ENCODE measurements at places on chromosomes 7 and 10. TPM values are rescaled to one million over a fixed set of nuclear protein-coding genes. Genes with fewer than 3 reads are reported as not detected.

DNA sequence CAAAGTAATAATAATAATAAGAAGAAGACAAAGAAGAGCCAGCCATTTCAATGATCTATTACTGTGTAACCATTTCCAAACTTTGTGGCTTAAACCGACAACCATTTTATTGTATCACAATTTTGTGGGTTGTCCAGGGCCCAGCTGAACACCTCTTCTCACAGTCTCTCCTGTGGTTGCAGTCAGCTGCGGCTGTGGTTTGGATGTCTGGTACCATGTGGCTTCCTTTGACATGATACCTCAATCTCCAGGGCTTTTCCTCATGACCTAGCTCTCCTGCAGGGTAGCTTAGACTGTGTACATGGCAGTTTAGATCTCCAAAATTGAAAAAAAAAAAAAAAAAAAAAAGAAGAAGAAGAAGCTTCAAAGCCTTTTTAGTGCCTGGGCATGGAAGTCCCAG, 72.6 kb upstream of the NFKB2 start:
- DNase-seq, result no peak

DNA sequence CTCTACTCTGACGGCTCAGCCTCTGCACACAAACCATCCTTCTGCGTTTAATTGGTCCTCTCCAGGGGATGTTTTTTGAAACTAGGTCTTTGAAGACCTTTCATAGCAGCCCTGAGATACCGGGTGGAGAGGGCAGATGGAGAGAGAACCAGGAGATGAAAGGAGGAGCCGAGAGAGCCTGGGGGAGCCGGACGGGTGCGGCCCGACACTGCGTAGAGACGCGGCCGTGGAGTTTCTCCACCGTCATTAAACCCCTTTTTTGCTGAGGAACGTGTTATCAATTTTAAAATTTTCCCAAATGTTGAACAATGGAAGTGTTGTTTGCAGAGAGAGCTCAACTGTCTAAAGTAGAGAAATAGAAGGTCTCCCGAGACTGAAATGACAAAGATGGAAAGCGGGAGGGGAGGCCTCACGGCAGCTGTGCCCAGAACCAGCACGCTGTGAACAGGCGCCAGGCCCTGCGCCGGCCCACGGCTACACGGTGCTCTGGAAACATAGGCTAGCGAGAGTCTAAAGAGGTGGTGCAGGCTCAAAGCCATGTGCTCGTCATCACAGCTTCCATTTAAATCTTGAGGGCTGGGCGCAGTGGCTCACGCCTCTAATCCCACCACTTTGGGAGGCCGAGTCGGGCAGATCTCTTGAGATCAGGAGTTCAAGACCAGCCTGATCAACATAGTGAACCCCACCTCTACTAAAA, 307.0 kb downstream of the PTPRN2 start:
- DNase-seq, result no peak

DNA sequence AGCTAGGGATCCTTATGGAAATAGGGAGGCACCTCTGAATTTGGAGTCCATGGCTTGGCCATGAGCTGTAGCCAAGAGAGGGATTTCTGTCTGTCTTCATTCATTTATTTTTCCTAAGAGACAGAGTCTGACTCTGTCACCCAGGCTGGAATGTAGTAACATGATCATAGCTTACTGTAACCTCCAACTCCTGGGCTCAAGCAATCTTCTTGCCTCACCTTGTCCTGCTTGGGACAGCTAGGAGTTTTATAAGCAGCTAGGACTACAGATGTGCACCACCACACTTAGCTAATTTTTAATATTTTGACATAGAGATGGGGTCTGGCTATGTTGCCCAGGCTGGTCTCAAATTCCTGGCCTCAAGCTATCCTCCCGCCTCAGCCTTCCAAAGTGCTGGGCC, 8.5 kb upstream of the HABP2 start:
- DNase-seq, result no peak

DNA sequence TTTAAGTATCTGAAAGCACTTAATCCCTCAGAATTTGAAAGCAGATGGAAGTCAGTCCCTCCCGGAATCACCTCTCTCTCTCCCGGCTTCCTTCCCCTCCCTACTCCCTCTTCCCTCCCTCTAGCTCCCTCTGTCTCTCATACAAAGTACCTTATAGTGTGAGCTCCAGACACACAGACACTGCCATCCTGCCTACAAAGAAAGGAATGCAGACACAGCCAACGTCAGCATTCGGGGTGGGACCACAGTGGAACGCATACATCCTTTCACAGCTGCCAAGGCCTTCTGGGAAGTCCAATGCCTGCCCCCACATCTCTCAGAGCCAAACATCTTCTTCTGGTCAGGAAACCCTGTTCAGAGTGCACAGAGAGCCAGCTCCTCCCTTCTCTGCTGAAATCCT, 9.3 kb downstream of the NOD1 start:
- peak; percentile 98 for DNase-seq

GRCh38 chr10:29266641-29267040, 22.2 kb upstream of the LYZL1 start:
- no peak for DNase-seq

DNA sequence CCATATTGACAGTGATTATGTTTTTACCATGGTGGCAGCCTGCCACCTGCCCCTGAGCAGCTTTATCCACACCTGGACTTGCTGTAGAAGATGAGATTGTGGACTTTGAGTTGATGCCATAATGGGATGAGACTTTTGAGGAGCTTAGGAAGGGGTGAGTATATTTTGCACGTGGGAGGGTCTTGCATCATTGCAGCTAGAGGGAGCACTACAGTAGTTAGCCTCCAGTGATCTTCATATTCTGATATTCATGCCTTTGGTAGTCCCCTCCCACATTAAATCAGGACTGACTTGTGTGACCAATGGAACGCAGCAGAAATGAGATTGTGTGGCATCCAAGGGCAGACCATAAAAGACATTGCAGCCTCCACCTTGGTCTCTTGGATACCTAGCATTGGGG, 18.2 kb upstream of the COL13A1 start:
- no peak for DNase-seq

- no peak for DNase-seq
These were observed 314.2 kb downstream of the ADRA2A start for GRCh38 chr10:111390813-111391563.

DNA sequence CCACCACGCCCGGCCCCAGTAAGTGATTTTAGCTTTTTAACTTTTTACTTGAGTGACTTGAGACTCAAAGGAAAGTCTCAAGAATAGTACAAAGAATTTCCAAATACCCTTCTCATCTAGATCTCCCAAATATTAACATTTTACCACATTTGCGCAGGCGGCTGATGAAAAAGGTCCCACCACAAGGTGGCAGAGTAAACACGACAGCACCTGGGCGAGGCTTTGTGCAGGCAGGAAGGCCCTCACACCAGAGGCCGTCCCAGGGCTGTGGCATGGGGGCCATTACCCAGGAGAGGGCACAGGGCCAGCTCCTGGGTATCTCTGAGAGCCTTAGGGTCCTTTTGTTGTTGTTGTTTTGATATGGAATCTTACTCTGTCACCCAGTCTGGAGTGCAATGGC, 50.0 kb upstream of the WIPI2 start:
- peak; percentile 68 for DNase-seq

DNA sequence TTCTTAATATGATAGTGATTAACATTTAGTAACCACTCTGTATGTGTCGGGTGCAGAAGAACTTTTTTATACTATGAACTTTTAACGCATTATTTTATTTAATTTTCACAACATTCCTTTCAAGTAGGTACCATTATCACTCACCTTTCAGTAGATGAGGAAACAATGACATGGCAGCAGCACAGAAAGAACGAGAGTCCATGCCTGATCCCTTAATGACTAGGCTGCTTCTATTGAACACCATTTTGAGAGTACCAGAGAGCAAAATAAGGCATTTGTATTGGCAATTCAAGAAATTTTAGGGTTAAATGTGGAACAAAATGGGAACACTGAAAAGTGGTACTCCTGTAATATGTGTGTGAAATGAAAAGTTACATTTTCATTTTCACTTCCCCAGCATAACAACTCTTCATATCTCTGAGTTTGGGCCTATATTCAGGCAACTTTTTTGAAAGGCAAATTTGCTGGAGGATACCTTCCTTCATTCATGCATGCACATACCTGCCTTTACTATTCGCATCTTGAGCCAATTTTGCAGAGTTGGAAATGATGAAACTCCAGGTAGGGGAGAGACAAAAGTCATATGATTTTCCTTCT, 12.8 kb downstream of the LRRN3 start:
- DNase-seq, result no peak

DNA sequence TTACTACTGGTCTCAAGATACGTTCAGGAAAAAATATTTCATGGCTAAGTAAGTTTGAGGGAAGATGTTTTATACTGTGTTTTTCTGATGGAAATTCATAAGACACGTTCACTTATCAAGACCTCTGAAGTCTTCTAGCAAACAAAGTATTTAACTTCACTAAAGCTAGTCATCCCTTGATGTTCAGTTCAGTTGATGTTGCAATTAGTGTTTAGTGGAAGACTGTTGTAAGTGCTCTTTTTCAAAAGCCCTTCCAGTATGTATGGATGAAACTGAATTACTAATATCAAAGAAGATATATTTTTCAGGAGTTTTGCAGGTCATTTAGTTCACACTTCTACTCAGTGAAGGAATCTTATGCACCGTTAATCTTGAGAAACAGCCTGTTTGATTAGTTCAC, 25.1 kb downstream of the CUL1 start:
- no peak for DNase-seq

DNA sequence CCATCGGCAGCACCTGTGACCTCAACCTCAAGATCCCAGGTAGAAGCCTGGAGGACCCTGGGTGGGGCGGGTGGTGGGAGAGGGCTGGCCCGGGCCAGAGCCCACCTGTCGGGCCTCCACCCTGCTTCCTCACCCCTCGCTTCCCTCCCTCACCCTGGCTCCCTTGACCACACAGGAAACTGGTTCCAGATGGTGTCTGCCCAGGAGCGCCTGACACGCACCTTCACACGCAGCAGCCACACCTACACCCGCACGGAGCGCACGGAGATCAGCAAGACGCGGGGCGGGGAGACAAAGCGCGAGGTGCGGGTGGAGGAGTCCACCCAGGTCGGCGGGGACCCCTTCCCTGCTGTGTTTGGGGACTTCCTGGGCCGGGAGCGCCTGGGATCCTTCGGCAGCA, 8.9 kb upstream of the ATP6V1F start:
- no peak for DNase-seq

GIMAP5 gene
- 350 TPM for total RNA-seq

CDC14C gene
- not detected for total RNA-seq

SPDYE2 gene
- total RNA-seq, result not detected

NPTX2 gene
- total RNA-seq, result 18.5 TPM
